ENCODE measurements at places on chromosomes 2 and 18.

GRCh38 chr18:48338915-48339314 lies 70.3 kb downstream of the ZBTB7C start:
- no peak for DNase-seq

GRCh38 chr2:104163611-104164130 lies 690.2 kb upstream of the POU3F3 start:
- no peak for DNase-seq

- DNase-seq = no peak
These were observed 17.8 kb upstream of the BMP10 start for GRCh38 chr2:68889021-68889420.

DNA sequence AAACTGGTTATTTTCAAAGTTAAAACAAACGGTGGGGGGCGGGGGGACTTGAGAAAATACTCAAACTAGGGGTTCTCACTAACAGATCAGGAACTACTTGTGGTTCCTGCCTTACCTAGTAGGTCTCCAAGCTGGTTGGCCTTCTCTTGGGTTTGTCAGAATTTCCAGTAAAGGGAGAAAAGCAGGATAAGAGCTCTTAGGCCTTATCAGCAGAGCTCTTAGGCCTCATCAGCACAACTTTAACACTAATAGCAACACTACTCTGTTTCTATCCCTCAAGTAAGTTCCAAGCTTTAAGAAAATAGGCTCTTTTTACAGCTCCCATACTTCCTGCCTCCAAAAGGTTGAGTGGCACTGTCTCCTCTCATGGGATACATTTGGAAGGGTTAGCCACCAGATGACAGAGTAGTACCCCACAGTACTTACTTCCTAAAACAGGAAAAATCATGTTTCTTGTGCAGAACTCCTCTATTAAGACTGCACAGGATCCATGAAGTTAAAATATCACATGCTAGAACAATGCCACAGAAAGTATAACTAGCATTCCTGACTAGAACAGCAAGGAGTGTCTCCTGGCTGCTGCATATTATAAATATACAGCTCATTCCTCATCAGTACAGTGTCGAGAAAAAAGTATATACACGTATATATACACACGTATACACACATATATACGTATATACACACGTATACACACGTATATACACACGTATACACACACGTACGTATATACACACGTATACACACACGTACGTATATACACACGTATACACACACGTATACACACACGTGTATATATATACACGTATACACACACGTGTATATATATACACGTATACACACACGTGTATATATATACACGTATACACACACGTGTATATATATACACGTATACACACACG lies 6.1 kb downstream of the FBXO11 start:
- DNase-seq = no peak

GRCh38 chr2:191666732-191667131 lies 11.2 kb upstream of the NABP1 start:
- DNase-seq = no peak

- DNase-seq = no peak
These were observed 8.4 kb upstream of the MAL start for GRCh38 chr2:95017071-95017501.

- no peak for DNase-seq
These were observed 24.6 kb downstream of the KIF1A start for GRCh38 chr2:240795454-240795853.

DNA sequence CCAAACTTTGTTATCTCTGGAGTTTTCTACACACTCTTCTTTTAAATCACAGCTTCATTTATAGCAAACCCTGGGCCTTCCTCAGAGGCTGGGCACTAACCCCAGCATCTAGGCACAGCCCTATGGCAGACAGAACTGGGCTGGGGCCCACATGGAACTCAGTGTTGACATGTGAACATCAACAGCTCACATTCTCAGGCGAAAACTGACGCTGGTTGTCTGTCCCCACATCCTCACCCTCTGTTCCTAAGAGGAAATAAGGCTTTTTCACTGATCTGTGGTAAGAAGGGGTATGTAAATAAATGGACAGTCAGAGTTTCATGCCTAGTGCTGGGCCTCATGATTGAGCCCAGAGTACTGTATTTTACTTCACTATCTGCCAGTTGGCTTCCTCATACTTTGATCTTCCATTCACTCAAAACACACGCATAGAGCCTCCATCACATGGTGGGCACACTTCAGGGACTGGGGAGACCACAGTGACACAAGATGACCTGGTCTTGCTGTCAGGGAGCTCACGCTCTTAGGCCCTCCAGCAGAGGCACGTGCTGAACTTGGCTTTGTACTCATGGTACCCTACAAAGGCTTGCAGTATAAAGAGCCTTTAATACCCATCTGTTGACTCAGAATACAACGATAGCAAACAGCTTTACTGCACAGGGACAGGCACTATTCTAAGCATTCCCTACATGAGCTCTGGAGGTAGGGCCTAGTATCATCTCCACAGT lies 43.0 kb downstream of the EFEMP1 start:
- no peak for DNase-seq

GRCh38 chr2:136962105-136962725 lies 196.9 kb downstream of the THSD7B start:
- no peak for DNase-seq

GRCh38 chr2:14223576-14223975 lies 408.9 kb upstream of the LRATD1 start:
- no peak for DNase-seq

GRCh38 chr2:193824474-193824873 lies 1629.7 kb upstream of the TMEFF2 start:
- no peak for DNase-seq

Data from H1 (cell line).